ENCODE measurements at places on chromosomes 4 and X.

DNA sequence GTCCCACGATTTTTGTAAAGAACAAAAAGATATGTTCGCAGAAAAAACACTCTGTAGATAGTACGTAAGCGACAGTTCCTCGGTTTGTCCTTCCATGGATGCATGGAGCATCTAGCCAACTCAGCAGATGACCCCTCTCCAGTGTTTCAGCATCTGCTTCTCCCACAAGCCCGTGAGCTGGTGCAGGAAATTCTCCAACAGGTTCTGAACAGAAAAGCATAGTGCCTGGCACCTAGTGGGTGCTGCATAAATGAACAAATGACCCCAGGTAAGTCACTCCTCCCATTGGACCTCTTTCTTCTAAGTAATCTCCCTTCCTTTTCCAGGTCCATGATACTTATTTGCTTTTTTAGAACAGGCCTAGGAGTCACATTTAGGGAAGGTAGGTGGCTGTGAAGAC, 966 bp upstream of the KIAA0232 start:
- DNase-seq: no peak
- no peaks in the 10 kb centered on the region for H3K36me3 ChIP-seq
- H3K27me3 ChIP-seq: no peaks in the 10 kb centered on the region

- no peaks in the 10 kb centered on the region for H3K4me1 ChIP-seq
- H3K4me3 ChIP-seq: no peak overlapping the region
- H3K36me3 ChIP-seq: no peaks in the 10 kb centered on the region
- peaks cover 46% of the 10 kb centered on the region for H3K27me3 ChIP-seq
Observed at GRCh38 chr4:3599951-3600350, 67.7 kb upstream of the LRPAP1 start.

GRCh38 chr4:24515698-24516097, 68.7 kb downstream of the DHX15 start:
- DNase-seq: no peak
- no peaks in the 10 kb centered on the region for H3K36me3 ChIP-seq
- H3K27ac ChIP-seq: no peak overlapping the region
- no peaks in the 10 kb centered on the region for H3K4me1 ChIP-seq
- H3K4me3 ChIP-seq: no peak overlapping the region

DNA sequence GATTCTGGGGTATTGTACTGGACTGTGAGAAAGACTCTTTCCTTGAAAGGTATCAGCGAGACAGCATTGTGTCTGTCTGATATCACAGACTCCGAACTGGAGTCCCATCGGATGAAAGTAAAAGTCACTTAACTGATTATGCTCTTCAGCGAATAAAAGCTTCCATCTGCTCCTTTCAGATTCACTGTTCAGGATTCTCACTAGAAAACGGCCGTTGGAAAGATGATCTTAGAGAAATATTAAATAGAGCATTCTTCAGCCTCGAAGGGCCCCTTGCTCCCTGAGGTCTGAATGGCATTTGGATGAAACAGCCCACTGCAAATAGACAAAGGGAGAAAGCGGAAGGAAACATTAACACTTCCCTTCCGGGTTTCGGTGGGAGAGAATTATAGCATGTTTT, 416.2 kb upstream of the PRKX start:
- H3K27me3 ChIP-seq: no peaks in the 10 kb centered on the region
- no peak overlapping the region for H3K4me3 ChIP-seq
- H3K4me1 ChIP-seq: no peaks in the 10 kb centered on the region
- H3K36me3 ChIP-seq: no peaks in the 10 kb centered on the region

Data from T-cell (primary cell).